ENCODE measurements at places on chromosomes 11 and 22. TPM values are rescaled to one million over a fixed set of nuclear protein-coding genes. Genes with fewer than 3 reads are reported as not detected.

Gene TSPO
- 75.8 TPM for total RNA-seq

Gene TIMM10
- total RNA-seq: 18.0 TPM

Gene CYP2D6
- 3.3 TPM for total RNA-seq

Gene SLN
- total RNA-seq: 136 TPM

Gene CCDC188
- total RNA-seq: 1.4 TPM

Gene SLC37A2
- total RNA-seq: 2.5 TPM

Gene TBX1
- total RNA-seq: 2.2 TPM

Gene C1QTNF4
- total RNA-seq: 18.5 TPM

Gene GAL3ST1
- total RNA-seq: 2.7 TPM

Gene ZMAT5
- 20.5 TPM for total RNA-seq

Gene FGF19
- total RNA-seq: 1.2 TPM

Gene OR4D5
- total RNA-seq: not detected

Gene OOSP2
- total RNA-seq: not detected

Gene DDTL
- total RNA-seq: not detected

Gene TRIM49
- total RNA-seq: not detected

Gene FADS2
- 46.1 TPM for total RNA-seq

Gene TMEM134
- total RNA-seq: 73.1 TPM

Gene SNX15
- 15.1 TPM for total RNA-seq

Gene SLC16A8
- 12.6 TPM for total RNA-seq

Gene PATE2
- not detected for total RNA-seq

Gene OR10A4
- not detected for total RNA-seq

Gene SCUBE2
- total RNA-seq: 13.2 TPM

Gene MUC6
- not detected for total RNA-seq

Gene ZPR1
- total RNA-seq: 34.8 TPM

Gene SPDYC
- total RNA-seq: not detected

Gene DNAJB7
- total RNA-seq: not detected

Gene TALDO1
- 91.0 TPM for total RNA-seq

Gene NECTIN1
- 35.6 TPM for total RNA-seq

Gene VPS11
- 36.0 TPM for total RNA-seq

Gene MN1
- total RNA-seq: 40.6 TPM

Gene PLAAT3
- total RNA-seq: 31.5 TPM

Gene RFPL3
- not detected for total RNA-seq

Gene MIOX
- total RNA-seq: not detected

Gene RNF214
- 32.9 TPM for total RNA-seq

Gene H19
- 3,111 TPM for total RNA-seq

Gene HIRA
- total RNA-seq: 21.3 TPM

Gene OR51B2
- total RNA-seq: 0.44 TPM

Gene ROBO4
- total RNA-seq: 17.7 TPM

Gene MYEOV
- total RNA-seq: not detected

Gene SMIM35
- 0.11 TPM for total RNA-seq

Gene CNTF
- total RNA-seq: 1.8 TPM

Gene RASSF10
- total RNA-seq: 2.0 TPM

Gene CNGA4
- total RNA-seq: 0.27 TPM

Gene WBP2NL
- 8.6 TPM for total RNA-seq

Gene MUC2
- not detected for total RNA-seq

Gene C11orf52
- 1.3 TPM for total RNA-seq

Gene PKDREJ
- total RNA-seq: 0.05 TPM

Gene DGAT2
- 5.2 TPM for total RNA-seq
